NCI-H1417 (cell line): ENCODE measurements at places on chromosomes 13 and 19.

DNA sequence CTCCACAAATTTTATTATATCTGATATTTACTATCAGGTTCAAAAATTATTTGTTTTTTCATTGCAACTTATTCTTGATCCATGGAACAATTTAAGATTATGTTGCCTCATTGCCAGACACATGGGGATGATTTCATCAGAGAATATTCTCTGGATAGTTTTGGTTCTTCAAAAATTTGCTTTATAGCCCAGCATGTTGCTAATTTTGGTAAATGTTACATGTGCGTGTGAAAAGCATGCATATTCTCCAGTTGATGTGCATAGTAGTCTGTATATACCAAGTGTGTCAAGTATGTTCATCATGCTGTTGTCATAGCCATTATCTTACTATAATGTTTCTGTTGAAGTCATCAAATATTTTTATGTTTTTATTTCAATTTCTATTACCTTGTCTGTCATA is 122.3 kb downstream of the RFC3 start:
- DNase-seq: no peak

DNA sequence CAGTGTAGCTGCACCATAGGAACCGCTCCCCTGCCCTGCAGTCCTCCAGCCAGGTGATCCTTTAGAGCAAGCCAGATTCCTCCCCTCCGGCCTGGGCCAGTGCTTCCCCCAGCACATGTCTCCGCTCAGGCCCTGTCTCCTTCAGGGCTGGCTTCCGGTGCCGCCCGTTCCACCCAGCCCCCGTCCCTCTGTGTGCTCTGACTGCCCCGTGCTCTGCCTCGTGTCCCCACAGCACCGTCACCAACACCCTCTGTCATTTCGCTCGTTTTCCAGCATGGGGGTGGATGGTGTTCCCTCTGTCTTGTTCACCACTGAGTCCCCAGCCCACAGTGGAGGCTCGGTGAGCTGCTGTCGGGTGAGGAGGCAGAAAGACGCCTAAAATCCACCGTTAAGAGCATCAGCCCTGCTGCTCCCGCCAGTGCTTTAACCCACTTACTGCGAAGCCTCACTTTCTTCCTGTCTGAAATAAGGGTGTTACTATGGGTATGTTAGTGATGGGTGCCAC is 54.5 kb downstream of the TSSK6 start:
- no peak for DNase-seq

GRCh38 chr13:71602344-71602743 is 264.7 kb downstream of the DACH1 start:
- DNase-seq: peak; percentile 97

DNA sequence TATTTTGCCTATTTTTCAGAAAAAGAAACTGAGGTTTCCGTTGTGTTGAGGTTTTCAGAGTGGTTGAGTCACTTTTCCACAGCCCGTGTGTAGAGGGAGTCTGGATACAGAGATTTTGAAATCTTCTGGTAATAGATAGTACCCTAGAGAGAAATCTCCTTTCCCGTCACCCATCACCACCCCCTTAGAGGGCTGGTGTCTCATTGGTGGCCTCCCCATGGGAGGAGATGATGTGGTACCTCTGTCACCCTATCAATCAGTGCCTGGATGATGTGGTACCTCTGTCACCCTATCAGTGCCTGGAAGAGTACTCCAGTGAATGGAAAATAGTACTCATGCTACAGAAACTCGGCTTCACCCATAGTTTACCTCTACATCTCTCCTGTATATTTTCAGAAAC is 42.2 kb upstream of the SERP2 start:
- no peak for DNase-seq

DNA sequence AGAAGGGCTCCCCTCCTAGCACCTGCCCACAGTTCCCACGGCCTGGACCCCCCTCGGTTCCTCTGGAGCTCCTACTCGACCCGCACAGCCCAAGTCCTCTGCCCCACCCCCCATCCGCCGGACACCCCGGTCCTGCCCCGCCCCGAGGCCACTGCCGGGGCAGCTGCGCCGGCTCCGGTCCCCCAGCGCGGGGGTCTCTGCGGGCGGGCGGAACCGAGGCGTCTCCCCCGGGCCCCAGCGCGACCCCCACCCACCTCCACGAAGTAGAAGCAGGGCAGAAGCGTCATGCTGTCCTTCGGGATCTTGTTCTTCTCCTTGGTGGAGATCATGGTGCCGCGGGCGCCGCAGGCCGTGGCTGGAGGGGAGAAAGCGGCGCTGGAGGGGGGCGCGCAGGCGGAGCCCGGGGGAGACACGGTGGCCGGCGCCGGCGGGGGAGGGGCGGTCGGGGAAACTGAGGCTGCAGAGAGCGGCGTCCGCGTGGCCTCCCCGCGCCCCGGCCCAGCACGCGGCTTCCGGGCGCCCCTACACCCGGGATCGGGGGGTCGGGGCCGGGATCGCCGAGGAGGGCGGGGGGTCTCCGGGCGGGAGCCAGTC is 427 bp downstream of the PLPPR3 start:
- DNase-seq: no peak

GRCh38 chr19:40533508-40533907 is 43.2 kb upstream of the SHKBP1 start:
- no peak for DNase-seq

GRCh38 chr13:26007261-26008125 is 44.3 kb downstream of the SHISA2 start:
- DNase-seq: no peak

DNA sequence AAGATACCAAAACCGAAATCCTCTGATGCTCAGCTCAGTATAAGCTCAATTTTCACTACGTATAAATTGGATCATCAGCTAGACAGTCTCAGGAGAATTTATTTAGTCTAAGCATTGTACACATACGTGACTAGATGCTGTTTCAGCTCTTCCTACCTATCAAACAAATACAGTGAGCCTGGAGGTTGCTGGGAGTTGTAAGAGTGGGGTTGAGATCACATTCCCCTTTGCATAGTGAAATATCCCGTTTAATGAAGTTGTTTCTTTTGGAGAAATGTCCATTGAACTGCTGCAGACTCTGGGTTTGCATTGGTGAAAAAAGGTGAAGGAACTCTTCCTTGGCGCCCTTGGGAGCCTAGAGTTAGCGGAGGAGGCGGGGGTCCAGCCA is 68.9 kb upstream of the GJB6 start:
- DNase-seq: no peak

DNA sequence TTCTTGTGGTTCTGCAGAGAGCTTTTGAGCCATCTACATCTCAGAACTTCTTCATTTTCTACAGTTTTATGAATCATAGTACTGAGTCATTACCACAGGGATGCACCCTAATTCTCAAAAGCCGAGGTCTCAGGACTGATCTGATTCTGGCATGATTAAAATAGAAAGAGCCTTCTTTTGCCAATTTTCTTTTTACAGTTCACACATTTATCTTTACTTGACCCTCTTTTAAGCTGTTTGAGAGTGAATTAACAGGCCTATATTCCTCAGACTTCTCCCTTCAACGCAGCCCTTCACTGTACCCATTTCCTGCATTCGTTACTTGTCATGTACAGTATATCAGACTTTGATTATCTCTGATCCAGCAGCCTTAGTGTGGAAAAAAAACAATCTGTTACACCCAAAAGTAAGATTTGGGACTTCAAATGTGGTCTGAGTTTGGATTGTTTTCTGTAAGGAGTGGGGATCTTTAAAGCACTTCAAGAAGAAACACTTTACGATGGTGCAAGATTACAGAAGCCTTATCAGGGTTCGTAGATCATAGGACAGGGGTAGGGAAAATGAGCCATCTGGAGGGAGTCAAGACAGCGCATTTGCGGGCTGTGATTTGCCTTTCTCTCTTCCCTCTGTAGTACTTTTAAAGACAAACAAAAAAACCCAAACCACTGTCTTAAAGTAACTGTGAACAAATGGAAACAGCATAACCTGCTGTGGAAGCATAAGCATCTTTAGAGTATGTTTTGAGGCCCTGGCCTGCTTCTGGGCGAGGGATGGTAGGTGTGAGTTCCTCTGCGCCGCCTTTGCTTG is 15.3 kb upstream of the GPR183 start:
- DNase-seq: no peak

- DNase-seq: no peak
These were observed 32.3 kb downstream of the COL4A1 start for GRCh38 chr13:110274687-110275086.

GRCh38 chr19:18683109-18683957 is at the start of gene CRTC1:
Gene CRTC1 (plus strand): TSS chr19:18683680. CDS start chr19:18683703, 23 bp downstream.
- DNase-seq: peak; percentile 80

DNA sequence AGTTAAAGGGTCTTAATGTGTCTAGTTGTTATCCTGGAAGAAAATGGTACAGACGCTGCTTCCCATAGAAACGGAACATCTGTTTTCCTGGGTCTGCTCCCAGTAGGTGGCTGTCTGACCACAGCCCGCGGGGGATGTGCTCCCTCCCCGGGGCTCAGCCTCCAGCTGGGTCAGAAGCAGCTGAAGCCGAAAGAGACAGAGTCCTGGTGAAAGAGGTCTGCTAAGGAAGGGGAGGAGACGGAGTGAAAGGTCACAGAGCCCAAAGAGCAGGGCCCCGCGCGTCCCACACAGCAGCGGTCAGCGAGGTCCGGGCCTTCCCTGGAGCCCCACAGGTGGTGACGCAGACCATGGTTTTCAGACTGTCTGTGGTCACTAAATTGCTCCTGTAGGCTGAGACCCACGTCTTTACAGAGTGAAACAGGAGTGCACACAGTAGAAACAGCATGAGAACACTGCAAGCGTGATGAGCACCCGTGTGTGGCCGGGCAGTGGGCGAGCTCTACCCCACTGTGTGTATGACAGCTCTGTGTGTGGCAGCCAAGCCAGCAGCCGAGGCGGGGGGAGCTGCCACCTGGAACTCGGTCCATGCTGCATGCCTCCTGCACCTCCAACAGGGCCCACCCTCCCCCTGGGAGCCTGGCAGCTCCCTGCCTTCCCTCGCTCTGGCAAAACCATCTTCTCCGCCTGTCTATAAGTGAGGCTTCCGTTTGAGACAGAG is 52.0 kb upstream of the C13orf46 start:
- peak; percentile 18 for DNase-seq

GRCh38 chr13:110529522-110530311 is 31.8 kb downstream of the RAB20 start:
- DNase-seq: no peak

DNA sequence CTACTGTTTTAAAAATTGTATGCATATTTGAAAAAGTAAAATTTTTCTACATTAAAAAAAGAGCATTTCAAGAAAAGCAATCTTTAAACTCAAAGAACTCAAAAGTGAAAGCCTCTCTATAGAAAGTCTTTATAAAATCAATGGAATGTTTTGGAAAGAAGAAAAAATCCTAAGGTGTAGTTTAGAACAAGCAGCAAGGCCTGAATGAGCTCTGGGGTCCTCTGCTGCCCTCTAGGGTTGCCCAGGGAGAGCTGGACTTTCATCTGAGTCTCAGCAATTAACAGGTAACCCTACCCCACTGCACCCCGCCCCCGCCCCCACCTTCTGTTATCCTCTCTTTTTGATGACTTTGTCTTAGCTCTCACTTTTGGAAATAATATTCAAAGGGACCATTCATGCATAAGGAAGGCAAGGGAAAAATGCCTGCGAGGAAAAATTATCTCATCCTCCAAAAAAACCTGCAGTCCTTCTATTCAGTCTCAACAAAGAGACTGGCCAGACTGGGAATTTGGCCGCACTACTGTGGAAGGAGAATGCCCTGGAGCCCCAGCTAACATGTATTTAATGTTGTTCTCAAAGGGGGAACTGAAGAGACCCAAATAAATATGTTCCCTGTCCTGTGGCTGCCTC is 24.1 kb downstream of the SLC25A30 start:
- peak; percentile 31 for DNase-seq

- DNase-seq: no peak
These were observed 984 bp upstream of the OR7G1 start for GRCh38 chr19:9116547-9116946.

- no peak for DNase-seq
These were observed 15.8 kb downstream of the ACTN4 start for GRCh38 chr19:38663156-38663651.

DNA sequence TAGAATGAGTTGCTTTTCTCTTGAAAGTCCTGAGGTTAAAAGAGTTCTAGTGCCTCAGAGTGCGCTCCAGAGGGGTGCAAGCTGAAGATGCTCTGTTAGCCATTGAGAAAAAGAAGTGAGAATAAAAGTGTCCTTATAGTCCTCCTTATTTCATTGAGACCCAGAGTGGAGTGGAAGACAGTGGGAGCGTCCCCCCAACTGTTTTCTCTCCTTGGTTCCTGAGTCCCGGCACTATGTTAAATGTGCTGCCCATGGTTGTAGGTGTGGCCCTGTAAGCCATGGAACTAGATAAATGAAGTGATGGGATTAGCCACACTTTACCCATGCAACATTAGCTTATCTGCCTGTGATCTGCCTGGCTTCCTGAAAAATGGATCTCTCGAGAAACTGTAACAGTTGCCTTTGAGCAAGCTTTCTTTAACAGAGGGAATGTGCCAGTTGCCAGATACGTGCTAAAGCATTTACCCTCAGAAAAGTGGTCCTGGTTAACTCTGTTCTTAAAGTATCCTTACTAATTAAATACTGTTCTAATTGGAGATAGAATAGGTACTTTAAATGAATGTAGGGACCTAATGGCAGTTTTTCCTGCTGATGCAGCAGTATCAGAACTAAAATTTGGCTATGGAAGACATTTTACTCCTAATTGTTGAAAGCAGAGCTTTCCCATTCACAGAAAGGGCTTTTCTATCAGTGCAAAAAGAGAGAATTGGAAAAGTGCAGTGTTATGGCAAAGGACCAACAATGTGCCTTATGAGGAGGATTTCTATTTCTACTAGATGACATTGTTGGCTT is 21.4 kb upstream of the PSG9 start:
- peak; percentile 2 for DNase-seq

- DNase-seq: no peak
These were observed 467.5 kb downstream of the DIAPH3 start for GRCh38 chr13:59696271-59696670.

DNA sequence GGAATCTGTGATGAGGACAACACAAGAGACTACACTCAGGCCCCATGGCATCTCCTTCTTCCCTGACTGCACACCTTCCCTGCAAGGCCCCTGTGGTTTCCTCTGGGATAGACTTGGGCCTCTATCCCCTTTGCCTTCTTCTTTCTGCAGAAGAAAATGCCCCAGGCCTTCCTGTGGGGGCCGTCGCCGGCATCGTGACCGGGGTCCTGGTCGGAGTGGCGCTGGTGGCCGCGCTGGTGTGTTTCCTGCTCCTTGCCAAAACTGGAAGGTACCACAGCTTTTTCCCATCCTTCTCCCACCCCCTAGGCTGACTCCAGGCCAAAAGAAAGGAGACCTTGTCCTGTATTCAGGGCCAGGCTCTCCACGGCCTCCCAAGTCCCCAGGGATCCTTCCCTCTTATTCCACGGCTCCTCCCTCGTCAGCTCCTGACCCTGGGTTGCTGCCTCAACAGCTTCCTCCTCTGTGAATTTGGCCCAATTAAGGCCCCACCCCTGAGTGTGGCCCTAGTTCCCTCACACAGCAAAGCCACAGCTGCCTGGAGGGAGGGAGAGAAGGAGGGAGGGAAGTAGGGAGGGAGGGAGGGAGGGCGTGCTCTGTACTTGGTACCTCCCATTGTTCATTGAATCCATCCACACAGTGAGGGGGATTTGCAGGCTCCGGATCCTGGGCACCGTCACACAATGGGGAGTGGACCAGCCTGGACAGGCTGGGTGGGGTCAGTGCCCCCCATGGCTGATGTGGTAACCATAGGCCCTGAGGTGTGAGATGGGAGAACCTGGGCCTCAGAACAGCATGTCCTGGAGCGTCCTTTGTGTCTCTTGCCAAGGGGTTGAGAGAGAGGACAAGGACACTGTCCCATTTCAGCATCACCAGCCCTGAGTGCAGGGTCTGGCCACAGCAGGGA is 12.5 kb downstream of the CEACAM3 start:
- peak; percentile 52 for DNase-seq

GRCh38 chr13:25179832-25180774 is 8.0 kb upstream of the AMER2 start:
- DNase-seq: no peak

- DNase-seq: no peak
These were observed 68.3 kb downstream of the STARD13 start for GRCh38 chr13:33217256-33217655.
